ENCODE measurements at places on chromosomes 4 and X.

DNA sequence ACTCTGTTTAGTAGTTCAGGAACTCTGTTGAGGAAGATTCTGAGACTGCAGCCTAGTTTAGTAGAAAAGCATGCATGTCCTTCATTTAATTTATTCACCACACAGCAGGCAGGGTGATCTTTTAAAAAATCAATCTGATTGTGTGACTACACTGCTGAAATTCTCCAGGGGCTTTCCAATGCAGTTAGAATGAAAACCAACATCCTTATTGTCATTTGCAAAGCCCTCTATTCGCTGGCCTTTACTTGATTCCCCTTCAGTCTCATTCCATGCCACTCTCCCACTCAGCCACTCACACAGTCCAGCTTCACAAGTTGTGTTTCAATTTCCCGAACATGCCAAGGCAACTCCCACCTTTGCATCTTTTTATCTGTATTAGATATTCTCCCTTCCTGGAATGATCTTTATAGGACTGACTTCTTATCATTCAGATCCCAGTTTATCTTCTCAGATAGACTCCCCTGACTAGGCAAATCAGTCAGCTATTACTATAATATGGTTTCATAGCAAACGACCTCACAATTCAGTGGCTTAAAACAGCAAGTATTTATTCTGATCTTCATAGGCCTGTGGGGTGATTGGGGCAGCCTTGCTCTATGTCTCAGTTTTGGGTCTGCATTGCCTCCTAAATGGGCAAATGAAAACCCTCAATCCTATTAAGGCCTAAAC lies 21.3 kb upstream of the FTHL17 start:
- no peak for DNase-seq

DNA sequence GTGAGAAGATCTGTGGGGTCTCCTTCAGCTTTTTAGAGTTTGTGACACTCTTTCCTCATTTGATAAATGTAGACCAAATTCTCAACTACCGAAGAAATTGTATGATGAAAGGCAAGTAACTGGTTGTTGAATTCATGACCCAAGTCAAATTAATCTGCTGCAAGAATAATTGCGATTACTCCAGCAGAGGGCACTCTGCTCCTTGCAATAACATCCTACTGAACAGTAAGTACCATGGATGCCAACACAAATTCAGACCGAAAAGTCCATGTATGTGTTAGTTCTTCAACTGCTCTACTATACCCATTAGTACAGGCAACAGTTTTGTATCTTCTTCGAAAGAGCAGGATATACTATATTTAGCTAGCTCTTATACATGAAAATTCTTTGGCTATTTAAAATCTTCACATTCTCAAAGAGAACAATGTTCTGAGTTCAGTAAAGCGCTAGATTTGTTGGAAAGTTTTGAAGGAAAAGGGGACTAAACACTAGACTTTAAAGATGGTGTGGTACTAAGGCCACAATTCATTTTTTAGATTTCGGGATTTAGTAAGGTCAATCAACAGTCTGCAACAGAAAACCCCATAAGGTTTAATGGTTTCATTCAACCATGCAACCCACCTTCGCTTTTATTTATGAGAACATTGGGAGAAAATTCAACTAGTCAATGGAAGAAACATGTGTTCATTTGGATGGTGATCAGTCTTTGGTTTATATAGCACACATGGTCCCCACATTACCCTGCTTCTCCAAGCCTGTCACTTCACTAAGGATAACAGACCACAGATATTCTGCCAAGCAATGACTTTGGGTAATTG lies 105.4 kb upstream of the TBC1D9 start:
- peak; percentile 76 for DNase-seq

DNA sequence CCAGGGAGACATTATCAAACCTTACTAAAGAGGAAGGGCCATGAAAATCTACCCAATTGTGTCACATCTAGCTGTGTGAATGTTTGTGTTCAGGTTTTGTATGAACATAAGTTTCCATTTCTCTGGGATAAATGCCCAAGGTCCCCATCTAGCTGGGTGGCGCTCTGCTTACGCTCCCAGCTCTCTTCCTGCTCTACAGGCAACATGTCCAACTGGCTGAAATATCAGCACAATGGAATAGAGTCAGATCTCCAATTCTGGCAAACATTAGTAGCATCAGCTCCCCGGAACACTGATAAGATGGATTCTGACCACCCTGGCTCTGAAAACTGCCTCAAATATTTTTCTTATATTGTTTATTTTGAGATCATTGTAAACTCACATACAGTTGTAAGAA lies 74.8 kb downstream of the IRF2 start:
- no peak for DNase-seq

DNA sequence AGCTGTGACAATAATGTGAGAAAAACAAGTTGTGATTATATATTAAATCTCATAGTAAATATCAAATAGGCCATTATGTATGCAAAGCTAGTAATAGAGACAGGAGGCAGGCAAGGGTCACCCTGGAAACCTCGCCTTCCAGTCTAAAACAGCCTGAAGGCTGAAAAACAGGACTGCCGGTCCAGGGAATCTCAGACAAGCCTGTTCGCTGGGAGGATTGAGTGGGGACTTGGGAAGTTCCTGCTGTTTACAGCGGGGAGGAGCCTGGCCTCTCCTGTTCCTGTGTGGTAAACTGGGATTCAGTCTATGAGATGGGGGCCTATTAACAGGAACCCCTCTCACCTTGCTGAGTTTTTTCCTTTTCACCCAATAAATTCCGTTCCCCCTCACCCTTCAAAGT lies 2317.3 kb downstream of the PCDH7 start:
- DNase-seq, result no peak

DNA sequence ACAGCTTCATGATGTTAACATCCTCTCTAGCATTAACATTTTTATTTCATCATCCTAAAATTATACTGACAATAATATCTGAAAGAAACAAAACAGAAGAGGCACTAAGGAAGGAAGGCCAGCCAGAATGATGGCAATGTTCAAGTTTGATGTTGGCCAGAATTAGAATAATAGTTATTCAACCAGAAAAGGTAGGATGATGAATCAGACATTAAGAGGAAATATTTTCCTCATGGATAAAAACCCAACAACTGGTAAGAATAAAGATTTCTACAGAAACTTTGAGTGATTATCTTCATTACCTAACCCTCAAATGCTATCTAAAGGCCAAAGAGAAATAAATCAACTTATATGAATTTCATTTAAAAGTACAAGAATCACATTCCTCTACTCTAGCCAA lies 105.2 kb downstream of the PDE5A start:
- DNase-seq, result no peak

- DNase-seq, result no peak
These were observed 331.9 kb upstream of the NR3C2 start for GRCh38 chr4:148774134-148774533.

DNA sequence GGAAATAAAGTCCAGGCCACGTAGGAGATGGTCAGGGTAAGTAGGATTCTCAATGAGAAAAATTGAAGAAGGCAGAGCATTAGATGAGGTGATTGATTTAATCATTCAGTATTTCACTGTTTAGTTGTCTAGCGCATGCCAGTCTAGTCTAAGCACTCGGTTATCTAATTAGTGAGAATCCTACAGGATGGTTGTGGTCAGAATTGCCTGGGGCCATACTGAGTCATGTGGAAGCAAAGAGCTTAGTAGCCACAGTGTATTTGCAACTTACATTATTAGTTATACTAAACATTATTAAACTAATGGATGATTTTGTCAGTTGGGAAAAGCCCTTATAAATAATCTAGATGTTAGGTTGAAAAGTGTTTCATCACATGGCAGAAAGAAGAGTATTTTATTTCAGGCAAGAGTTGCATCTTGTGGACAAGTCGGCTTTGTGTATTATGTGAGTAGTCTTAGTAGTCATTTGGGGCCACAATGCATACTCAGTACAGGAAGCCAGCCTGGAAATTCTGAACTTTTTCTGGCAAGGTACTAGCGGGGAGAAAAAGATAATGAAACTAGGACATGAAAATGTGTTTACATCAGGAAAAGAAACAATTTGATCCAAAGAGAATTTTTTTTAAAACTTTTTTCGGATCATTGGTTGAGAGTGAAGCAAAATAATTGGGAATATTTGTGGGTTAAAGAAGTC lies 31.9 kb downstream of the CPEB2 start:
- DNase-seq, result no peak

DNA sequence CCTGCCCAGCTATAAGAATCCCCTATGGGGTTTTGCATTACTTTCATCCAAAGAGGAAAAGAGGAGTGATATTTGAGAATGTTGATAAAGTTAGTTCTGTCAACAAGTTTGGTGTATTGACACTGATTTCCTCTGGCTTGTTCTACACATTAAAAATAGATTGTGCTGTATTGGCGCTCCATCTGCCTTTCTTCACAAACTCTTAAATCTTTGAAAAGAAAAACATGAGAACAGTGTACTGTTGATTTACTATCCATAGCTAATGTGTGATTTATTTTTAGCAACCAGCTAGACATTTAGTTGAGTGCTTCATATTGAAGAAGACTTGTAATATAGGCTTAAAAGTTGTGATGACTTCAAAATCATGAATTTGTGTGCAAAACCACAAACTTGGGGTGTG lies 261.2 kb upstream of the ANKRD50 start:
- DNase-seq, result no peak

- DNase-seq, result no peak
These were observed 216.4 kb upstream of the RASGEF1B start for GRCh38 chr4:81688085-81688484.

- peak; percentile 48 for DNase-seq
These were observed 174.1 kb downstream of the RBMX2 start for GRCh38 chrX:130575831-130576389.

- no peak for DNase-seq
These were observed 26.2 kb upstream of the RHOH start for GRCh38 chr4:40170588-40170987.

DNA sequence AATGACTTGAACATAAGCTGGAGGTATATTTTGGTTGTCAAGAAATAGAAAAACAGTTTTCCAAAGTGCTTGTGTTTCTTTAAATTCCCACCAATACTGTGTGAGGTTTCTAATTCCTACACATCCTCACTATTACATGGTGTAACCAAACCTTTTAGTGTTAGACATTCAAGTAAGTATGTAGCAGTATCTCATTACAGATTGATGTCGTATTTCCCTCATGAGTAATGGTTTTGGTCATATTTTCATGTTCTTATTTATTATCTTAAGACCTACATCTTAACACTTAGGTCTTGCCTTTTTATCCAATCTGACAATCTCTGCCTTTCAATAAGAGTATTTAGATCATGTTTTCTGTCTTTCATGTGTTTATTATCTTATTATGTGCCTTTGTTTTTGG lies 253.7 kb upstream of the ANXA10 start:
- no peak for DNase-seq

DNA sequence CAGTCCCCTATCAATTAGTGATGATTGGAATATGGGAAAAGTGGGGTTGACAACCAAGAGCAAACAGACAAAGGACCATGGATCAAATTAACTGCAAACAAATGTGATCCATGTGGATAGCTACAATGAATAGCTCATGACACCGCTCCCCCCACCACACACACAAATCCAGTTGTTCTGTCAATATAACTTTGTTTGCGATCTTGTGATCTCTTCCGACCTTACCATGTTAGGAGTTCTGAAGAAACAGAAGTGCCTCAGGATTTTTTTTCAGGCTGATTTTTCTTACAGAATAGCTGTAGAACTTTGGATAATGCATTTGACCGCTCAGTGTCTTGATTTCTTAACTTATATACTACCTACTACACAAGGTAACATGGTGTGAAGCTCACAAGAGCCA lies 116.6 kb downstream of the SH2D1A start:
- no peak for DNase-seq

DNA sequence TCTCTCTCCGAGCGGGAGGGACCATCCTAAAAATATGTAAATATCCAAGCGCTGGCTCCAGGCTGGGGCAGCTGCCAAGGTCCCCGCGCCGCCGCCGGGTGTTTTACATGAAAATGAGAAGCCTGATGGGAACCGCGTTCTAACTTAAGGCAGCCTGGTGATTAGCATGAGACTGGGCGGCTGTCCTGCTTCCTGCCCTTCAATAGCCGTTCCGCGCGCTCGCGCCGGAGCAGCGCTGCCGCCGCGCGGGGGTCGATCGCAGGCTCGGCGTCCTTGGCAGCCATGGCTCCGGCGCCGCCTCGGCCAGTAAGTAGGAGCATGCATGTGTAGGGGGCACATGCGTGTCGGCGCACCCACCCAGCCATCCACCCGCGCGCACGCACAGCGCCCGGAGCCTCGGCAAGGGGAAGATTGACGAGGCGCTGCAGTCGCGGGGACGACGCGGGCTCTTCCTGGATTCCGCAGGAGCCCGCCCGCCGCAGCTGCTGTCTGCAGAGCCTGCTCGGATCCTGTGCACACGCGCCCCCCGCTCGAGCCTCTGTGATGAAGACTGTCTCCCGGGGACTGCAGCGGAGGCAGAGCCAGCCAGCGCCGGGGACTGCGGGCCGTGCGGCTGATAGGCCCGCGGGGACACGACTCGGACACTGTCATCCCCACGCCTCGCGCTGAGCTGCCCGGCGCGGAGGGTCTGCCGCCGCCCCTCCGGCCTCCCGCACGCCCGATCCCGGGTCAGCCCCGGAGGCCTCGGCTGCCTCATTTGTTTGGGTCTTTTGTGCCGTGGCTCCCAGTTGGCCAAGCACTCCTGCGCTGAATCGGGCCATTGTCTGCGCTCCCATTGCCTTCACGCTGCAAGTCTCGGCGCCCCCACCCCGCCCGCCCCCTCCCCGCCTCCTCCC lies 734 bp downstream of the STOX2 start:
- no peak for DNase-seq

- DNase-seq, result no peak
These were observed 588.4 kb upstream of the AMOT start for GRCh38 chrX:113429011-113429410.

- peak; percentile 68 for DNase-seq
These were observed 101.2 kb upstream of the KLF3 start for GRCh38 chr4:38562751-38563198.

GRCh38 chr4:184825141-184825895 lies 450 bp downstream of the ACSL1 start:
- DNase-seq, result peak; percentile 15

DNA sequence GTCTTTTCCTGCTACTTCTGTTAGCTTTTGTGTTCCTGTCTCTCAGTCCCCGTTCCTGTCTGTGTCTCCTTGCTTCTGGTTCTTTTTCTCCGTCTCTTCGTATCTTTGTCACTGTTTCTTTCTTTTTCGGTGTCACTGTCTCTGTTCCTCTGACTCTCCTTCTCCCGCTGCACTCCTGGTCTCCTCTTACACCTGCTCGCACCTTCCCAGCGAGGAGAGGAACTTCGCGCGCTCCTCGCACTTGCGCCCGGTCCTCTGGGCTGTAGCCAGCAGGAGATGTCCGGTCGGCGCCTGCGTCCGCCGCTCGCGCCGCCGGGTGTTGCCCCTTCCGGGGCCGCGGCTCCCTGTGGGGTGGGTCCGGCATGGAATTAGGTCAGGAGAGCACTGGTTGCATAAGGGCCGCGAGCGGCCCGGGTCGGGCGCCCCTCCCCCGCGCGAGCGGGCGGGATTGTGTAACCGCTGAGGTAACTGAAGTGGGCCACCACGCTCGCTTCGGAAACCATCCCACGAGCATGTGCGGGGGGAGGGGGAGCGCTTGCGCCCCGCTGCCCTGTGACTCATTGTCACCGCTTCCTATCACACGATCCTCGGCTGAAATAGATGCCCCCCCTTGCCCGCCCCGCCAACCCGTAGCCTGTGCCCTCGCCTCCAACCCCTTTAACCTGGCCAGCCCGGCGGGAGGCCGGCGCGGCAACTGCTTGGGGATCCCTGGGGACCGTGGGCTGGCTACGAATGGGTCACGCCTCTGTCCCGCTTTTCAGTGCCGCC lies 1.6 kb downstream of the LONRF3 start:
- peak; percentile 33 for DNase-seq

Data from Kasumi-1 (cell line).